HTR-8/SVneo (cell line): ENCODE measurements at places on chromosomes 6 and 20.
A peak's percentile ranks its signal among the peaks of the same experiment; 100 is the strongest.

DNA sequence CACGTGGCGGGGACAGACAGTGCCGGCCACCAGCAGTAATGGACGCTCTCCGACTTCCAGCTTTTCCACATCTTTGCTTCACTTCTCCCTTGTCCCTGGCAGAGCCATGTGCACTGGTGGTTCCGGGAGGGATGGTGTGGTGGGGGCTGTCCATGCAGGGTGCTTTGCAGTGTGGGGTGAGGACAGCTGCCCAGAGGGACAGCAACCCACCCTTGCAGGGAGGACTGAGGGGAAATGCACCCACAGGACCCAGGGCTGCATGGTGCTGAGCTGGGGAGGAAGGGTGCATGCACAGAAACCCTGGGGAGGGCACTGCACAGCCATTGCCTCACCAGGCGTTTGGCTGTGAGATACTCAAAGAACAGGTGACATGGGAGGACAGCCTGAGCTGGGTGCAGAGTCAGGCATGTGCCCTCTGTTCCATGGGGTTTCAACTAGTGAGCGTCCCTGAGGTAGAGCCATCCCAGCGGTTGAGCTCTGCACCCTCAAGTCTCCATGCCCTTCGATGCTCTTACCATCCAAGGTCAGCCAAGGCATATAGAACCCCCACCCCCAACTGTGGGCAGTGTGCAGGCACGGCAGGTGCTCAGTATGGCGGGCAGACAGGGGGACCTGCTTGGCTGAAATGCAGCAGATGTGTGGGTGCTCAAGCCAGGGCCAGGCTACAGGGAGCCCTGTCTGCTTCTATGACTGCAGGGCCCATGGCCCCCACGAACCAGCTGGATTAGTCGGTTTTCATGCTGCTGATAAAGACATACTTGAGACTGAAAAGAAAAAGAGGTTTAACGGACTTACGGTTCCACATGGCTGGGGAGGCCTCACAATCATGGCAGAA, 239.7 kb downstream of the TTLL2 start:
- DNase-seq: no peak

DNA sequence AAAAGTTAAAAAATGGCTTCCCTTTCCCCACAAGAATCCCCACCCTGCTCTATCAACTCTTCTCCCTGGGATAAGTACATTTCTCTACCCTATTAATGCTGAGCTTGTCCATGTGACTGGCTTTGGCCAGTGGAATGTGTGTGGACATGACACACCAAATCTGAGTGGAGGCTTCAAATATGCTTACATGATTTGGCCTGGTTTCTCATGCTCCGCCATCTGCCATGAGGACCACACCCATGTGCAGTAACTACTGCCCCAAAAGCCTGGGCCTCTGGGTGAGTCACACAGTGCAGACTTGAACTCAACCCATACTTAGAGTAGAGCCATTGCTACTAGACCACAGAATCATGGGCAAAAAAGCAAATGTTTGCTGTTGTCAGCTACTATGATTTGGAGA, 65.4 kb downstream of the PRND start:
- DNase-seq: no peak

DNA sequence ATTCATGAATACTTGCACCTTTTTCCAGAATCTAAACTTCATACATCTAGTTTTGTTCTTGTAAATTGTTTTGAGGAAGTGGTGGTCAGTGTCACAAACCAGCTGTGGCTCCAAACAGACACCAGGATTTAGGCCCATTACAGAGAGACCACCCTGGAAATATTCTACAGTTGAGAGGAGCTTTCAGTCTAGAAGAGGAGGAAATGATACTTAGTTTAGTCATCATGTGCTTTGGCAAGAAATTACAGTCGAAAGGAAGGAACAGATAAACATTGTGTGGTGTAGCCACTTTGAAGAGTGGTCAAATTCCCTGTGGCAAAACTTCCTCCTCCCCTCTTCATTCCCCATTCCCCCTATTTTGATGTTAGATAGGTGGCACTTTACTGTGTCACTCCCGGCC, 15.7 kb downstream of the DCBLD1 start:
- DNase-seq: peak; percentile 41

GRCh38 chr6:31467151-31467550, 30.8 kb upstream of the MICB start:
- no peak for DNase-seq

DNA sequence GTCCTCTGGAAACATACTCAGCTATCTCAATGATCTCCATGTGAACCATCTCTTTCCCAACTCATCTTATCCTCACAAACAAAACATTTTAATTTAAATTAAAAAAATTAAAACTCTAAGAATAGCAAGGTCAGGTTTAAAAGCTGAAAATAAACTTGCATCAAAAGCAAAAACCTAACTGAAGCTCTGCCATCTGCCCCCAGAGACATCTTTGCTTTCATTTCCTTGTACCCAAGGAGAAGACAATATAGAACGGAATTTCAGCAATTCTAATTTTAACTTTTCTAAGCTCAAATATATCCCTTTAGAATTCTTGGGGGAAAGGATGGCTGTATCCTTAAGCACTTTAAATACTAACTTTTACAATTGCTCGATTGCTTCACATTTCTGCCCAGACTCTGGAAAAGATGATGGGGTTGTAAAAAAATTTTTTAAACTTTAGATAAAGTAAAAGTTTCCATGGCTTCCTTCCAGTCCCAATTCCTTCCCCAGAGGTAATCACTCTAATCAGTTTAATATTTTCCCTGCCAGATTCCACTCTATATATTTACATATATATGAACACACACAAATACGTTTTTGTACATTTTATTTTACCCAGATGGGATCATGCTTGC, 69.2 kb upstream of the SMIM29 start:
- DNase-seq: no peak

DNA sequence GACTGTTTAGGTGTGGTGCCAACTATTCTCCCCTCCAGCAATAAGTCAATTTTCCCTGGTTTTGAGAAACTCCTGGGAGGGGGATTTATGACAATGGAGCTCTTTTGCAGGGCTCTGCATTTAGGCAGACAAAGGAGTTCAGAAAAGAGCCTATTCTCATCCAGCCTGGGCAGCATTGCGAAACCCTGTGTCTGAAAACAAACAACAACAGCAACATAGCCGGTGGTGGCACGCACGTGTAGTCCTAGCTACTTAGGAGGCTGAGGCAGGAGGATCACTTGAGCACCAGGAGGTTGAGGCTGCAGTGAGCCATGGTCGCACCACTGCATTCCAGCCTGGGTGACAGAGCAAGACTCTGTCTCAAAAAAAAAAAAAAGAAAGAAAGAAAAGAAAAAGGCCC, 6.4 kb downstream of the CLPS start:
- no peak for DNase-seq

- DNase-seq: no peak
Observed at GRCh38 chr6:95576218-95576997, 927 bp upstream of the MANEA start.

GRCh38 chr6:44373051-44373450, 14.5 kb upstream of the CDC5L start:
- peak; percentile 29 for DNase-seq

- no peak for DNase-seq
Observed at GRCh38 chr6:35905841-35906498, 14.9 kb downstream of the SRPK1 start.
